ENCODE measurements at places on chromosomes 13 and 19.

DNA sequence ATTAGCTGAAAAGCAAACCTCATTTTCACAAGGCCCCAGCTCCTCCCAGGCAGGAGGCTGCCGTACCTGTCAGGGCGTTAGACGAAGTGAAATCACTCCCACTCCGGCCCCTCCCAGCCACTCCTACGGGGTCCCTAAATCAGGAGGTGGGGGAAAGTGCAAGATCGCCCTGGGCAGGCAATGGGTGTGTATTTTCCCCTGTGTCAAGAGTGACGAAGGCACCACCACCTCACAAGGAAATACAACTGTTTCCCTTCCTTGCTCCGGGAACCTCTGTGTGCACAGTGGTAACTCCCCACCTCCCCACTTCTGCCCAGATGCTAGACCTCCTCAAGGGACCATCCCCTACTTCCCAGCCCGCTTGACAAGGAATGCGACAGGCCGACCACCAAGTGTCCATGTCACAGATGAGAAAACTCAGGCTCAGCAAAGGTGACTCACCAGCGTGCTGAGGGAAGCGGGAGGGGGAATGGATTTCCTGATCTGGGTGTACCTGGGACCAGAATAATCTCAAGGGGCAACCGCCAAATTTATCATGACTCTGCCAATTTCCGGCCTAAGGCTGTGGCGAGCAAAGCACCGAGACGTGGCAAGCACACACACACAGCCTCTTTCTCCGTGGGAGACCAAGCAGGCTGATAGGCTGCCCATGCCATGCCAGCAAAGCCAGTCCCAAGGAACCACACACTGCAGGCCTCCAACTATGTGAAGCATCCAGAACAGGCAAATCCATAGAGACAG, 7.3 kb downstream of the PPP6R1 start:
- DNase-seq, result no peak

DNA sequence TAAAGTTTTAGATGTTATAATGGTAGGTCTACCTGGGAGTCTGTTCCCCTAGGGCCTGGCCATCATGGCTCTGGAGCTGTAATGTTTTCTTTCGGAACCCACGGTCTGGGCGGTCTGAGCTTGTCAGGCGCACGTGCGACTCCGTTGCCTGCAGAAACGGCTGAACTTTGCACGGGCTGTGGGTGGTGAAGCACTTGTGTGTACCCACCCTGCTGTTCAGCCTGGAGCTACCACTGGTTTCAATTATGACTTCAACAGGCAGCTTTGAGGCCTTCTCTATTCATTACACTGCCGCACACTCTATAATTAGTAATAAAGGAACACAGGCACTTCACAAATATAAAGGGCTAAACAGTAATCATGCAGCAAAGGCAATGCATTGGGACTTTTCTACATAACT, 6.0 kb downstream of the PCDH8 start:
- no peak for DNase-seq

DNA sequence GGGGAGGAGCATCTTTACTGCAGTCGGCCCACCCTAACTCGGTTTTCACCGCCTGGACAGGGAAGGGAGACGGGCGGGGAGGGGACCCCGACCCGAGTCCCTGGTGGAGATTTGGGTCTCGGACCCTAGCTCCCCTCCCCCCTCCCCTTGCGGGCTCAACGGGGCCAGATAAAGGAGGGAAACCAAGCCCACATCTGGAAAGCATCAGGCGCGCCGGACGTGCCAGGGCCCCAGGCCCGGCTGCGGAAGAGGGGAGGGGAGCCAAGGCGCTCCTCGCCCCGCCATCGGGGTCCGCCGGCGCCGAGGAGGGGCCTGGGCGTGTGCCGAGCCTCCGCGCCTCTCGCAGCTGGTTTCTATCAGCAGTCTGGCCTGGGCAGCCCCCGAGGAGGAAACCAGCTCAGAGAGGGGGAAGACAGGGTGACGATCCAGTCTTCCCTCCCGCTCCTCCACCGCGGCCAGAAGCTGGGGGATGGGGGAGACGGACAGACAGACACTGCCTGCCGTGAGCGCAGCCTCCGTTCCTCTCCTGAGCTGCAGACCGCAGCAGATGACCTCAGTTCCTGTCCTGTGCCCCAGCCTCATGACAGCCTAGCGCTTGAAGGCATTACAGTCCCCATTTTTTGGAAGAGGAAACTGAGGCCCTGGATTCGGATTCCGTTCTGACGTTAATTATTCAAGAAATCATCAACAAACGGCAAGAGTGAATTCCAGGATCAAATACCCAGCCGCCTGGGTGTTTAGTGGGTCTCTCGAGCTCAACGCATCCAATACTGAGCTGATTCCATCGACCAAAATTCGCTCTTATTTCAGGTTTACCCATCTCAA, 3.6 kb upstream of the GNG8 start:
- no peak for DNase-seq

DNA sequence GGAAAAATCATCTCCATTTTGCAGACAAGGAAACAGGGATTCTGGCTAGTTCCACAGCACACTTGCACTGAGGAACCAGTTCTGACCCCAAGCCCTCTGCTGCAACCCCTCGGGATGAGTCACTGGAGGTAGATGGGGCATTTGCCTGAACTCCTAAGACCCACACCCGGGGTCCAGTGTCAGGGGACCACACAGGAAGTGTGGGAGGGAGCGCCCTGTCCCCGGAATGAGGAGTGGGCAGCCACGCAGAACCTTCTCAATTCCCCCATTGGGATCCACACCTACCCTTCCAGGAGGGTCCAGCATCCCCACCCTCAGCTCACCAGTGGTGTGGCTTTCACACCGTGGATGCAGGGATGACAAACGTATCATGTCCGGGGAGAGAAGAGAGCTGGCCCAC, 62.7 kb downstream of the TSHZ3 start:
- DNase-seq, result no peak

DNA sequence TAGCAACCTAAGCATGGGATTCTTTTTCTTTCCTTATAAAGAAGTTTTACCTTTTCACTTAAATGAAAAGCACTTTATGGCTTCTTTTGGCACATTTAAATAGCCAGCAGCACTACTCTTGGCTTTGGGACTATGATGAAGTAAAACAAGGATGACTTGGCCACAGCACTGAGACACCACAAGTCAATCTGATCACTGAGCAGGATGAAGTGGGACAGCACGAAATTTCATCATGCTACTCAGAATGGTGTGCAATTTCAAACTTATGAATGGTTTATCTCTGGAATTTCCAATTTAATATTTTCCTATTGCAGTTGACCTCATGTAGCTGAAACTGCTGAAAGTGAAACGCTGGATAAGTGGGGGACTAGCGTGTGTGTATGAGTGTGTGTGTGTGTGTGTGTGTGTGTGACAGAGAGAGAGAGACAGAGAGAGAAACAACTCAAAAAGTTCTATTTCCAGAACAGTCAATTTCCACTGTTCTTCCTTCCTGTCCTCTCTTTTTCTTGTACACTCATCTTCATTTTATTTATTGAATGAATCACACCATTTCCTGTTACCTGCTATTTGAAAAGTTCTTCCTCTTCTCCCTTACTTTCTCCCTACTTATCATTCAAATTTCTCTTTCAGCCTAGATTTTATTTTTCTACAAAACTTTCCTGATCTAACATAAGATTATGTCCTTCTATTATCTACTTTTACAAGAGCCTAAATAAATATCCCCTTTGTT, 414.2 kb upstream of the MIR17HG start:
- no peak for DNase-seq

- peak; percentile 14 for DNase-seq
Measured at GRCh38 chr19:42606660-42607351, 12.1 kb upstream of the CEACAM8 start.

DNA sequence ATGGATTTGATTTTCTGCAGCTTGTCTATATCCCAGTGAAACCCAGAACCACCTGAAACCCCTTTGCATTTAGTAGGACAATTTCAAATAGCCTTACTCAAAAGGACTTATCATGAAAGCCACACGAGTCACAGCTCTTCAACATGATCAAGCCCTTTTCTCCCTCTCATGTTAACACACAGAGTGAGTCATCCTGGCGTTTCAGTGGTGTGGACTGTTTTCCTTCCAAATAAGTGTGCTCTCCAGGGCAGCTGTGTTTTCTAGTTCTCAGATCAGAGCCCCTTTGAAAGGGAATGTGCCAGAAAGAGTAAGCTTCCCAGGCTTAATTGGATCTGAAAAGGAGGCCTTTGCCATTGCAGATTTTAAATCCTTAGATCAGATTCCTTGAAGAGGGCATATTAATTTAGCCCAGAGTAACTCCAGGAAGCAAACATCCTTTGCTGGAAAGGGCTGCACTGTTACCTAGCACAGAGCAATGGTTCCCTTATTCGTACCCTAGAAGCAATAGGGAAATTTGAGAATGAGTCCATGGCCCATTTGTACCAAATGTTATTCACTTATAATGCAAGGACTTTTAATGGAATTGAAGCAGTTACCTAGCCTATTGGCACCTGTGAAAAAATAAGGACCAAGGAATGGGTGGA, 51.3 kb downstream of the ERICH6B start:
- DNase-seq, result no peak

DNA sequence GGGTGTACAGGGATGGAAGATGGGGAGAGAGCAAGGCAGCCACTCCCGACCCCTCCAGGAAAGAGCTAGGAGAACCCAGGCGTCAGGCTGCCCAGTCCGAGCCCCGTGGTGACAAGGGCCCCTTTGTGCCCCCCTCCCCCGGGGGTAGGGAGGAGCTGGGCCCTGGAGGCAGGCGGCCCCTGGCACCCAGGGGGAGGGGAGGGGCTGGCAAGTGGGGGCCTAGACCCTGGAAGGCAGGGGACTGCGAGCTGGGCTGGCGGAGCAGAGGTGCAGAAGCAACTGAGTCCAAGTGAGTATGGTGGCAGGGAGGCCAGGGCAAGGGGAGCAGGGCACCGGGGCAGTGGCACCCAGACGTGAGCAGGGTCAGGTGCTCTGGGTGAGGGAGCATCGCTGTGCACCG, at the start of gene MAG:
TSS of gene MAG (plus strand) at position 246 of the 400 bp plus-strand sequence. CDS start 3,248 bp downstream, outside the sequence.
- no peak for DNase-seq

DNA sequence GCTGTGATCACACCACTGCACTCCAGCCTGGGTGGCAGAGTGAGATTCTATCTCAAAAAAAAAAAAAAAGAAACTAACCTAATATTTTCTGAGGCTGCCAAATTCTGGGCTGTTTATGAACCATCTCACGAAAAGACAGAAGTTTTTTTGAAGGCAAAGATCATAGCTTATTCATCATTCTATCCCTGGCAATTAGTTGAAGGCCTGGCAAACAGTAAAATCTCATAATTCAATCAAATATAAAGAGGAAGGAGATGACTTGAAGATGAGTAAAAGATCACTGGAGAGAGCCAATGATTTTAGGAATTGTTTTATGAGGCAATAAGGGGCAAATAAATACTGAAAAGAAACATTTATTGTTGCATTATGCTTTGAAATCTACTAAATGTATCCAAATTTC, 216.5 kb downstream of the DCLK1 start:
- DNase-seq, result no peak
